ENCODE measurements at places on chromosomes 12 and 14. TPM values are rescaled to one million over a fixed set of nuclear protein-coding genes. Genes with fewer than 3 reads are reported as not detected.

DNA sequence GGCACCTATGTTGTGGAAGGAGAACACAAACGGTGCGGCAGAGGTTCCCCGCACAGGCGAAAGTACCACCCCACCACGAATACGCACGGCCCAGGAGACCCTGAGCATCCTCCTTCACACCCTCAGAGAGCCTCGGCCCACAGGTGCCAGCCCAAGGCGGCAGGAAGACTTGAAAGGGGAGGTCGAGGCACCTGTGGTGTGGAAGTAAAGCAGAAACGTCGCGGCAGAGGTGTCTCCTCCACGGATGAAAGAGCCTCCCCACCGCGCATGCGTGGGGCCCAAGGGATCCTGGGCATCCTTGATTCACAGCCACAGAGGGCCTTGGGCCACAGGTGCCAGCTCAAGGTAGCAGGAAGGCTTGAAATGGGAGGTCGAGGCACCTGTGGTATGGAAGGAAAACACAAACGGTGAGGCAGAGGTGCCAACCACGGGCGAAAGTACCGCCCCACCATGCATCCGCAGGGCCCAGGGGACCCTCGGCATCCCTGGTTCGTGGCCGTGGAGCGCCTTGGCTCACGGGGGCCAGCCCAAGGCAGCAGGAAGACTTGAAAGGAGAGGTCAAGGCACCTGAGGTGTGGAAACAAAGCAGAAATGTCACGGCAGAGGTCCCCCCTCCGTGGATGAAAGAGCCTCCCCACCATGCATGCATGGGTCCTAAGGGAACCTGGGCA, 380.1 kb downstream of the ALG10 start:
- no peaks in the 10 kb centered on the region for H3K36me3 ChIP-seq
- H3K4me3 ChIP-seq: no peak overlapping the region
- H3K27me3 ChIP-seq: no peaks in the 10 kb centered on the region
- no peaks in the 10 kb centered on the region for H3K4me1 ChIP-seq

DNA sequence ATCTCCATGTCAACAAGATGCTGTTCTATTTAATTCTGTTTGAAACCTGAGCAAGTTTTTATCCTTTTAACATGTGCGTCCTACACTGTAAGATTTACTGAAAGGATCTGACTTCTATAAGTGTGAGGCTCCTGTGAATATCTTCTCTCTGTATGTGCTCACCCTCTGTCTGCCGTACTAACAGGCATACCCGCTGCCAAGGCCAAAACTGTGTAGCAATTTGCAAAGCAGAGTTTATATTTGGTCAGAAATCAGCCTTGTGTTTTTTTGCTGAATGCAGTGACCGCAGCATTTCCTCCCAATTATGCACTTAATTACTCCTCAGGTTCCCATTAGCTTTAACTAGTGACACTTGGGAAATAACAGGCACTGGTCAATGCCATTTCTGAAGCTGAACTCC, 12.3 kb downstream of the CHST11 start:
- no peak for DNase-seq
- no peak overlapping the region for H3K27ac ChIP-seq
- H3K27me3 ChIP-seq: no peaks in the 10 kb centered on the region
- H3K36me3 ChIP-seq: no peaks in the 10 kb centered on the region
- H3K4me3 ChIP-seq: no peak overlapping the region

DNA sequence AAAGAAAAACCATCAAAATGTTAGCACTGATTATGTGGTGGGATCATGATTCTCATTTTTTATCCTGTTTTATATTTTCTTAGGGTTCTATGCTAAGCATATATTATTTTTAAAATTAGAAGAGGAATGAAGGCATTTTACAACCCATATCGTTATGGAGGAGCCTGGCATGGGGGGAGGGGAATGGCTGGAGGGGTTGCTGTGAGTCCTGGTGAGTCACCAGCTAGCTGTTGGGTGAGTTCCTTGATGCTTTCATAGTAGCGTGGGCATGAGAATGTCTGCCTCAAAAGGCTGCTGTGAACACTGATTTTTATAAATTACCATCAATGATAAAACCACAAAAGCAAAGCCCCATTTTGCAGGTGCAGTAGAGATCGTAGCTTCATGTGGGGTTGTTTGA, 46.9 kb downstream of the C14orf132 start:
- no peak overlapping the region for H3K4me3 ChIP-seq
- H3K27ac ChIP-seq: no peak overlapping the region
- H3K4me1 ChIP-seq: peaks cover 2% of the 10 kb centered on the region

DNA sequence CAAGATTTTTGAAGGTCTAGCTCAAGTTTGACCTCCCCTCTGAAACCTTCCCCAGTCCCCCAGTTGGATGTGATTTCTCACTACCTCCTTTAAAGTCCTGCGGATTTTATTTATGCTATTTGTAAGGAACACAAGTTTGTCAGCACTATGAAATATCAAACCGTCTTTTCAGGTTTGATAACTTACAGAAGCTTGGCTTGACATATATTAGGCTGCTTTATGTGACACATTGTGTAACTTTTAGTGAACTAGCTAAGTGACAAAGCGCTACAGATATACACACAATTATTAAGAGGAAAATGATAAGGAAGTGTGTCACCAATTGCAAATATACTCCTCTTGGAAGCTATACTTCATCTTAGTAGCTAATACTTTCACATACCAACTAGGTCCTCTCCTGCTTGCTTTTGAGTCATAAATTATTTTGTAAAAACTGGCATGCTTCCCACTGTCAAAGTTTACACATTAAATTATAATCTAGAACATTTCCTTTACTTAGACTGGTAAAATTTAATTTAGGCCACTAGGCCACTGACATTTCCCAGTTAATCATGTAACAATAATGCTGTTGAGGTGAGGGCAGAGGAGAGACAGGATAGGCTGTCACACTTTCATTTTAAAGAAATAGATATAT, 149.5 kb downstream of the TMTC3 start:
- H3K27ac ChIP-seq: no peak overlapping the region
- no peak overlapping the region for H3K4me3 ChIP-seq
- no peaks in the 10 kb centered on the region for H3K4me1 ChIP-seq
- H3K27me3 ChIP-seq: no peaks in the 10 kb centered on the region
- no peak for DNase-seq

DNA sequence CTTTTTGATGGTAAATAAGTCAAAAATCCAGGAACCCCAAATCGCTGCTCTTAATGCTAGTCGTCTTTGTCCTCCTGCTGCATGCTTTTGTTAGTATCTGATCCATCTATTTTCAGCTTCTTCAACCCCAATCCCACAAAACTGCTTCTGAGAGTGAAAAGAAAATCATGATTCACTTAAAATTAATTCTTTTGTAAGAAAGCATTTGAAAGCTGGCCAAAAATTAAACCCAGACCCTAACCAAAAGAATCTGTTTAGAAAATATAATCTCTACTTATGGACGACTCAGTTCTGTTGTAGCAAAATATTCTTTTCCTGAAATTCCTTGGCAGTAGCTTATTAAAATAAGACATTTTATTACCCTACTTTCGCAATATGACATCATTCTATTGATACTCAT, 443.6 kb upstream of the SYT1 start:
- H3K27me3 ChIP-seq: no peaks in the 10 kb centered on the region
- no peak overlapping the region for H3K27ac ChIP-seq
- H3K4me3 ChIP-seq: no peak overlapping the region
- H3K4me1 ChIP-seq: no peaks in the 10 kb centered on the region
- peak; percentile 74 for DNase-seq
- no peaks in the 10 kb centered on the region for H3K36me3 ChIP-seq

DNA sequence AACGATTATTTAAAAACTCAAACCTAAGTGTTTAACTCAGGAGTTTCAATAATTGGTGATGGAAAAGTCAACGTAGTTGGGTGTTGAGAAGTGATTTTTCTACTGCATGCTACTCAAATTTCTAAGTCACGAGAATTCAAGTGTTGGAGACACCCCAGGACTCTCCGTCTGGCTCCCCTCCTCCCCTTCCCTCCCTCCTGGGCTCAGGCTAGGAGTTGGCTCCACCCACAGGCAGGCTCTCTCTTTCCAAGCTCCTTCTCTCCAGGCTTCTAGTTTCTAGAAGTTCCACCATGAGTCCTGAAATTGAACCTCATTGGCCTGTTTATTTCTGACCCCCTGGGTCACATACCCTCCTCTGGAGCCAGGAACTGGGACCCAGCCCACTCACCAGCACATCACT, 73.0 kb downstream of the TMEM132D start:
- no peaks in the 10 kb centered on the region for H3K36me3 ChIP-seq

OR6C2 gene
- total RNA-seq: not detected

DNA sequence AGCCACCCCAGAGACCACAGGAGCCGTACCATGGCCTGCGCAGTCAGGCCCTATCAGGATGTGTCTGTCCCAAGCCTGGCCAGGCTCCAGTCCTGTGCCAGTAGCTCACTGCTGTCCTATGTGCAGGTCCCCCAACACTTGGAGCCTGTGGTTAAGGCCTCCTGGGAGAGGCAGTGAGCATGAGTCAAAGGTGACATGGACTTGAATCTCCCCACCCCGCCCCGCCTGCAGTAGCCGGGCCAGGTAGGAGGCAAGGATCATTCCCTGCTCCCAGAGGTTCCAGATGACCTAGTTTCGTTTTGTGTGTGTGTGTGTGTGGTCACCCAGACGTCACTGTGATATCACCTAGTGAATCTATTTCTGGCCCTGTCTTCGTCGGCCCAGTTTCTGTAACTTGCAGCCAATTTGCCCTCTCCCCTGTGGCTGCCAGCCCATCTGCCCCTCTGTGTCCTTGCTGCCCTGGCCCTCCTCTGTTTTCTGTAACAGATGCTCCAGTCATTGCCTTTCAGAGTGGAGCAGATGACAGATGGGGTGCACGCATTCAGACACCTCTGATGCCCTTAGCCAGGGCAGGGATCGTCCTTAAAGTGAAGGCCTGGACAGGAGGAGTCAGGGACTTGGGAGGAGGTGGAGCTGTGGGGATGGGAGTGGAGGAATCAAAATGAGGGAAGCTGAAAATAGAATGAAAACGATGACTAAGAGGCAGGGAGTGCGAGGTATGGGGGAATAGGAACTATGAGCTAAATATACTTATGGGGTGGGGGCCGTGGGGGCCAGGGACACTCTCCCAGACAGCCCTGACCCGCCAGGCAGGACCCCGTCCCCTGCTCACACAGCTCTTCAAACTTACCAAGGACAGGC, 37.4 kb downstream of the SLC6A12 start:
- H3K27ac ChIP-seq: peak overlapping the region; percentile 13
- H3K36me3 ChIP-seq: no peaks in the 10 kb centered on the region
- no peak overlapping the region for H3K4me3 ChIP-seq
- DNase-seq: peak; percentile 29

- no peak for DNase-seq
- H3K27ac ChIP-seq: no peak overlapping the region
- H3K4me1 ChIP-seq: peaks cover 14% of the 10 kb centered on the region
- no peaks in the 10 kb centered on the region for H3K36me3 ChIP-seq
- no peaks in the 10 kb centered on the region for H3K27me3 ChIP-seq
- H3K4me3 ChIP-seq: no peak overlapping the region
Observed at GRCh38 chr14:51681411-51681810, 29.7 kb downstream of the FRMD6 start.

APEX1 gene
- total RNA-seq: 66.6 TPM

DNA sequence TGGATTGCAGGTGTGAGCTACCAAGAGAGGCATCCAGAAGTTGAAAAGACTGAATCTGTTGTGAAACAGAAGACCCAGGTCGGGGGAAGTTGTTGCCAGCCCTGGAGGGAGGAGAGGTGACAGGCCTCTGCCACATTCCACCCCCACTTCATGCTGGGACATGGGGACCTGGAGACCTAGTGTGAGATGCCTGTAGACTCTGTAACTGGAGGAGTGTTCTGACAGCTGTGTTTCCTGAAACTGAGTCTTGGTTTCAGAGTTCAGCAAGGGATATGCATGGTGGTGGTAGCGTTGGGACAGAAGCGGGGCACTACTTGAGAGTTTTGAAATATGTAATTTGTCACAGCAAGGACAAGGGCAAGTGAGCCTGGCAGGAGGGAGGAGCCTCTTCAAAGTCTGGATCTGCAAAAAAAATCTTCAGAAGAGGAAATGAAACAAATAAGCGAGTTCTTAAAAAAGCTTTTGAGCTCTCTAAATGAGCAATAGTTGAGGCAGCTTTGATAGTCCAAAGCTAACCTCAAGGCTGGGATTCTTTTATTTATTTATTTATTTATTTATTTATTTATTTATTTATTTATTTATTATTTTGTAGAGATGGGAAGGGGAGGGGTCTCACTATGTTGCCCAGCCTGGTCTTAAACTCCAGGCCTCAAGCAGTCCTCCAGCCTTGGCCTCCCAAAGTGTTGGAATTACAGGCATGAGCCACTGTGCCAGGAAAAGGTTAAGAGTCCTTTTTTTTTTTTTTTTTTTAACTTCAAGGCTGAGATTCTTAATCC, 58.9 kb upstream of the EEA1 start:
- DNase-seq: no peak
- H3K4me3 ChIP-seq: no peak overlapping the region
- H3K27me3 ChIP-seq: no peaks in the 10 kb centered on the region

CBLN3 gene
- total RNA-seq: 5.3 TPM

DNA sequence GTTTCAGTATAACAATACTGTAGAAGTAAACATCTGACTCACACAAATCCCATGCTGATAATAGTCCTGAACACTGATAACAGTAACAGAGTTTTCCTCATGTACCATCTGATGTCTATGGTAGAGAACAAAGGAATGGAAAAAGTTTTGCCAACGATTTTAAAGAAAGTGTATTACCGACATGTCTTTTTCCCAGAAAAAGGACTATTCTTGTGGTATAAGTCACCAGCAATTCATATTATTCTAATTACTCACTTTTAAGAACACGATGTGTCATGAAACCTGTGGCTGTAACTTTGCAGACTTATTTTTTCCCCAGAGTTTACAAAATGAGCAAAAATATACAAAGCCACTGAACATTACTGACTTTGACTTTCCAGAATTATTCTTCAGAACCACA, 40.1 kb upstream of the DCN start:
- no peak overlapping the region for H3K4me3 ChIP-seq
- H3K27me3 ChIP-seq: no peaks in the 10 kb centered on the region
- H3K36me3 ChIP-seq: no peaks in the 10 kb centered on the region

FOS gene
- total RNA-seq: 71.4 TPM

All from fibroblast of lung (primary cell).